Stimulated activated CD4-positive, alpha-beta T cell treated with anti-CD3 and anti-CD28 coated beads, Interleukin-4, amount 100 ng/mL, for 24 hours (primary cell): ENCODE measurements at places on chromosomes 16 and 17.

DNA sequence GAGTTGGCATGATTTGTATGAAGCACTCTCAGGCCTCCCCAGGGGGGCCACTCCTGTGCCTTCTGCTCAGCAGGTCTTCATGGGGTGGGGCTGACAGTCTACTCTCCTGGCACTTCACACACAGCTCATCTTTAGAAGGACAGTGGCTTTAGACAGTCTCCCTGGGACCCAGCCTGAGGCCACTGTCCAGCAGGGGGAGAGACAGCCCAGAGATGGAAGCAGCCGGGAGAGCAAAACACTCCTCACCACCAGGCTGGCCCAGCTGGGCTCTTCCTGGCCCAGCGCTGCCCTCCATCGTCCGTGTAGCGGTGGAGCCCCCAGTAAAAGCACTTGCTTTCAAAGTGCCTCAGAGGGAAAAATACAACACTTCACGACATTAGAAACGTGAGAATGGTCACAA is 62.0 kb upstream of the CRHR1 start:
- DNase-seq = no peak

DNA sequence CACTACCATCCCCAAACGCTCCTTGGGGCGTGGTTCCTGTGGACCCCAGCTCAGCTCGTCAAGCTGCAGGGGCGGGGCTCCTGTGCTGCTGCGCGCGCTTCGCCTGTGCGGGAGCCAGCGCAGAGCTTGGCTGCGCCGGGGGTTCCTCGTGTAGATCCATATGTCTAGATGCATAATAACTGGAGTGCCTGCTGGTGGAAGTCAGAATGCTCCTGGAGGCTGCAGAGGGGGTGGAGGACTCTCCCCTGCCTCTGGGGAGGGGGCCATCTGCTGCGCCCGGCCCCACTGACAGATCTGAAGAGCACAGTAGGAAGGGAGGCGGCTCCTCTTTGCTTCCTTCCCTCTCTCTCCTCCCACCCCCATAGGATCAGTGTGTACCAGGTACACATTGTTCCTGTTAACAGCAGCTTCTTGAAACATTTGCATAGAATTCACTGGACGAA is 4.6 kb downstream of the RASD1 start:
- DNase-seq = no peak

DNA sequence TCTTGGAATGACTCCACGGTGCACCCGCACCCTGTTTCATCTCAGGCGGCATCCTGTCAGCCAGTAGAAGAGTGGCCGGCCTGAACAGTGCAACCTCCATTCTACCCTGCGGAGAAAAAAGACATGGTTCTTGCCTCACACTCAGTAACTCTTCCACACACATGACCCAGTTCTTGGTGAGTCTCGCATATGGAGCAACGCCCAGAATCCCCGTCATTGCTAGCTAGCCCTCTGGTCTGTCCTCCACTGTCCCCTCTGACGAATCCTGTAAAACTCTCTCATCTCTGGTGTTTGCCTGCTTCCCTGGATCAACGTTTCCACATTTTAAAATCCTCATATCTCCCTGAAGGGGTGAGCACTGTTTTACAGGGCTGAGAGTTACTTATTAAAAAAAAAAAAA is 4.2 kb upstream of the RDM1 start:
- DNase-seq = no peak

GRCh38 chr17:60139438-60140285 is 10.1 kb upstream of the CA4 start:
- peak; percentile 63 for DNase-seq

DNA sequence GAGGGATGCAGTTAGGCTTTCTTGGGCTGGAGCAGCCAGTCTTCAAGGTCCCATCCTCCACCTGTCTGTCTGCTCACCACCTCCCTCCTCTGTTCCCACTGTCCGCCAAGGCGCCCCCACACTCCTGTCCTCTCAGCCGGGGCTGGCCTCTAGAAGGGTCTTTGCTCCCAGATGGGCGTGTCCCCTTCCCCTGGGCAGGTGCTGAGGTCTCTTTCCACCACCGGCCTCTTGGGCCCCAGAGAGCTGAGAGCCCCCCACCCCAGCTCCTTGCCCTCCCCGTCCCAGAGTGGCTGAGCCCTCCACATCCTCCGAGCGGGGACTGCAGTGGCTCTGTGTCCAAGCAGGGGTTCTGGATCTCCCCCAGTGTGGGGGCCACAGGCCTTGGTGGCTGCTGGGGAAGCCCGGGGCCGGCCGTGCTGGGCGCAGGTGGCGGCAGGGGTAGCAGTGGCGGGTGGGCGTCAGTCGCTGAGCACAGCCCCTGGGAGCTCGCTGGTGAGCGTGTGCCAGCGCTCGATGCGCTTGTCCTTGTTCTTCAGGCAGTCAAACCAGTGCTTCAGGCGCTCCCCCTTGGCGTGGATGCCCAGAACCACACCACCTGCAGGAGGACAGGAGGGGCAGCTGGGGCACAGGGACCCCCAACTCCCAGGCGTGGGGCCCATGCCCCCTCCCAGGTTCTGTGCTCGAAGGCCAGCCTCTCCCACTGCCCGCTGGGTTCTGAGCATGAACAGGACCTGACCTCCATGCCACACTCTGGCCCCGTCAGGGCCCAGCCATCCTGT is 9.8 kb downstream of the SCGB1C2 start:
- no peak for DNase-seq
